Esophagus squamous epithelium (tissue), 5 donors: ENCODE measurements at places on chromosomes 6 and 20.

GRCh38 chr20:859751-860231, 26.3 kb downstream of the FAM110A start:
- DNase-seq: no peak

DNA sequence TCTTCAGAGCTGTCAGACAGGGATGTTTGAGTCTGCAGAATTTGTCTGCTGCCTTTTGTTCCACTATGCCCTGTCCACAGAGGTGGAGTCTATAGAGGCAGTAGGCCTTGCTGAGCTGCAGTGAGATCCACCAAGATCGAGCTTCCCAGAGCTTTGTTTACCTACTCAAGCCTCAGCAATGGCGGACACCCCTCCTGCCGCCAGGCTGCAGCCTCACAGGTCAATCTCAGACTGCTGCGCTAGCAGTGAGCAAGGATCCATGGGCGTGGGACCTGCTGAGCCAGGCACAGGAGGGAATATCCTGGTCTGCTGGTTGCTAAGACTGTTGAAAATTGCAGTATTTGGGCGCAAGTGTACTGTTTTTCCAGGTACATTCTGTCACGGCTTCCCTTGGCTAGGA, 28.4 kb upstream of the RAB32 start:
- DNase-seq: no peak

GRCh38 chr6:14925025-14925698, 320.7 kb upstream of the JARID2 start:
- no peak for DNase-seq

- no peak for DNase-seq
Measured at GRCh38 chr6:38552121-38552520, 87.6 kb downstream of the BTBD9 start.

- no peak for DNase-seq
Measured at GRCh38 chr20:20593447-20594170, 118.8 kb downstream of the RALGAPA2 start.
